ENCODE measurements at places on chromosomes 1 and 21. TPM values are rescaled to one million over a fixed set of nuclear protein-coding genes. Genes with fewer than 3 reads are reported as not detected.

DNA sequence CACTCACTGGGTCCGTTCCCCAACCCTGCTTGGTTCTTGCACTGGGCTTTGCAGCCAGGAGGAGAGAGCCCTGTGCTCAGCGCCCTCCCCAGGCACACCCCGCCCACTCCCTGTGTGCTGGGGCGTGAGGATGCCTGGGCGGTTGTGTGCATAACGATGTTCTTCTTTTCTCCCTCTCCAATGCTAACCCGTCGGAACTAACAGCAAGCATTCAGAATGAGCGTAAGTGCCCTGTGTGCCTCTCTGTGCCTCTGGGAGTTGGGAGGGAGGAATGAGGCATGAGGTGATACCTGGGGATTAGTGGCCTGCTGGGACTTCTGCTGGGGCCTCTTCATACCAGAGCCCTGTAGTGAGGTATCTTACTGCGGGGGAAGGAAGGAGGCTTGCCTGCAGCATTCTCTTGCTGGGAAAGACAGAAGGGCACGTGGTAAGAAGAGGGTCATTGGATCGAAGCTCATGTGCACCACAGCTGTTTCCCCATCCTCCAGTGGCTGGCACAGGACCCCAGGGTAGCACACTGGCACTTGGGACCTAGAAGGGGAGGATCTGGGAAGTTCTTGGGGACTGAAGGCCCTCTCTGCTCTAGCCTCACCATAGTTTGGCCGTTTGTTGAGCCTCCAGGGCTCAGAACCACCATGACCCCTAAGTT is 79.8 kb downstream of the NFASC start:
- DNase-seq, result no peak

DNA sequence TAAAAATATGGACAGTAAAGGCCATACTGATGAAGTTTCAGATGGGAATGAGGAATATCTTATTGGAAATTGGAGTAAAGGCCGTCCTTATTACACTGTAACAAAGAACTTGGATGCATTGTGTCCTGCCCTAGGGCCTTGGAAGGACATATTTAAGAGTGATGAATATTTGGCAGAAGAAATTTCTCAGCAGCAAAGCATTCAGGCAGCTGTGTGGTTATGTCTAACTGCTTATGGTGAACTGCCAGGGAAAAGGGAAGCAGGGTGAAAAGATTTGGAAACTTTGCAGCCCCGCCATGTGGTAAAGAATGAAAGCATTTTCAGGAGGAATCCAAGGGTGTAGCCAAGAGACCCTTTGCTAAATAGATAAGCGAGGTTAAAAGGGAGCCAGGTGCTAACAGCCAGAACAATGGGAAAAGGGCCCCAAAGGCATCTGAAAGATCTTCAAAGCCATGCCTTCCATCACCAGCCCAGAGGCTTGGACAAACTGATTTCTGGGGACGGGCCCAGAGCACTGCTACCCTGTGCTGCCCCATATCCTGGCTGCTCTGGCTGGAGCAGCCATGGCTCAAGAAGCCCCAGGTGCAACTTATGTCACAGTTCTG is 200.0 kb downstream of the PTPRU start:
- DNase-seq, result no peak

- no peak for DNase-seq
These were observed 58.4 kb upstream of the RUNX1 start for GRCh38 chr21:35107520-35107919.

- peak; percentile 64 for DNase-seq
These were observed 95.3 kb downstream of the NAV1 start for GRCh38 chr1:201634261-201634660.

DNA sequence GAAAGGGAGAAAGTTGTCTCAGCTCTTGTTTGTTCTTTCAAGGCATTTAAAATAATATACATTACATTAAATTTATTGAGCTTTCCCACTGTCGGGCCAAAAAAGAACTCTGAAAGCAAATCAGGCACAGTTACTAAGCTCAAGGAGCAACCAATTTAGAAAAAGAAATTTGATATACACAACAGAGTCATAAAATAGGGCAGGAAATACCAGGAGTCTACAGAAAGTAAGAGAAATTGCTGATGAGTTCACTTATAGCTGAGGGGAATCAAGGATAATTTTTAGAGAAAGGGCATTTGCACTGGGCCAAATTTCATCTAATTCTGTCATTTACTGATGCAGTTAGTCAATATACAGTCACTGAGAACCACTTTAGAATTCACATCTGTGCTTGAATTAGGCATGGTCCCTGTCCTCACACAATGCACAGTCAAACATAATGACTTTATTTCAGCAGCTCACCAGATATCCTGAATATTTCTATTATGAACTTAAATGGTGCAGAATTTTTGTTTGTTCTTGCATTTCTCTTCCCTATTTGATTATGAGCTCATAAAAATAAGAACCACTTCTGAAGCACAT is 249.6 kb upstream of the BEND5 start:
- no peak for DNase-seq

The AKNAD1 gene
- total RNA-seq, result 0.17 TPM

- peak; percentile 42 for DNase-seq
These were observed 34.0 kb upstream of the ABCA4 start for GRCh38 chr1:94154989-94155388.

- peak; percentile 69 for DNase-seq
These were observed 85.9 kb downstream of the PGM1 start for GRCh38 chr1:63679076-63679475.
